SW480 (cell line): ENCODE measurements at places on chromosomes 3 and 15.

GRCh38 chr3:127407026-127407939, 119.4 kb upstream of the PRR20G start:
- no peak for DNase-seq

- no peak for DNase-seq
Observed at GRCh38 chr3:78322780-78323179, 1282.9 kb downstream of the ROBO2 start.

DNA sequence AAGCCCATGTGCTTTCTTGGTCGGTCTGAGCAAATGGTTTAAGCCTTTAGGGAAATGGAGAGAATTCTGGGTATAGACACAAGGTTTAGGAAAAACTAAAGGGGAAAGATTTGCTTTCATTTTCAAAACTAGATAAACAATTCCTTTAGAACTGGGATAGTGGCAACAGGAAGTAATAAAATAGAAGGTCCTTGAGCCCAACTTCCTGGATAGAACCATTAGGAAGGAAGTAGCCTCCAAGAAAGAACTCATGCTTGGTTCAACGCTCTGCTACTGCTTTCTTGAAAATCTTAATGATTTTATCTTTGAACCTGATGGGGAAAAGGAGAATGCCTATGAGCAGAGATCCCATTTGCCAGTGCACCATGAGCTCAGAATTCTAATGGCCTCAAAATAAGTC, 147.0 kb upstream of the THRB start:
- DNase-seq: no peak

GRCh38 chr3:15924914-15925313, 127.1 kb upstream of the ANKRD28 start:
- no peak for DNase-seq

DNA sequence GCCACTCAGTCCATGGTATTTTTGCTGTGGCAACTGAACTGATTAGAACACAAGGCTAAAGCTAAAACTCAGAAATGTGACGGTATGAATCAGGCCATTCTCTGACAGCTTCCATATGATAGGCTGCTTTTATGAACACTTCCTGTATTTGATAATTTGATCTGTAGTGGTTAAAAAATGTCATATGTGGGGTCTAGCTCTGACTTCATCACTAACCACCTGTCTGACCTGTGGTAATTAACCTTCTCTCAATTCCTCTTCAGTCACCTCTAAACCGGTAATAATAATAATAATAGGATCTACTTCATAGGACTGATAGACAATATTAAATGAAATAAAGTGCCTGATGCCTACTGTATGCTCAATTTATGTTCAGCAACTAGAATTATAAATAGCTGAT, 223.2 kb downstream of the MBNL1 start:
- DNase-seq: no peak

GRCh38 chr3:57596495-57597126, 533 bp downstream of the ARF4 start:
- peak; percentile 93 for DNase-seq

DNA sequence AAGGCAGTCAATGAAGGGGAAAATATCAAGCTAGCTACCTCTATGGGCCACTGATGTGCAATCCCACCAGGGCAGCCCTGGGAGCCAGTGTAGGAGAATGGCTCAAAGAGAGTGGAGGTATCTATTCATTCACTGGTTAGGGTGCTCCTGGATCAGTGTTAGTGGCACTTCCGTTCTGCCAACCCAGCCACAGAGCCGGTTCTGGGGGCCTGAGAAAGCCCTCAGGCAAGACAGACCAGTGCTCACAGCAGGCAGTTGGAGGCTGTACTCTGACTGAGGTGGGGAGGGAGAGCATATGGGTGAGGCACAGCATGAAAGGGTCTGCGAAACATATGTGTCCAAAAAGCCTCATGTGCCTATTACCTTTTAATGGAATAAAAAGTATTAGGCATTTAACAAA, 109.3 kb downstream of the KCNMB2 start:
- no peak for DNase-seq
